ENCODE measurements at places on chromosomes 7 and 10.

DNA sequence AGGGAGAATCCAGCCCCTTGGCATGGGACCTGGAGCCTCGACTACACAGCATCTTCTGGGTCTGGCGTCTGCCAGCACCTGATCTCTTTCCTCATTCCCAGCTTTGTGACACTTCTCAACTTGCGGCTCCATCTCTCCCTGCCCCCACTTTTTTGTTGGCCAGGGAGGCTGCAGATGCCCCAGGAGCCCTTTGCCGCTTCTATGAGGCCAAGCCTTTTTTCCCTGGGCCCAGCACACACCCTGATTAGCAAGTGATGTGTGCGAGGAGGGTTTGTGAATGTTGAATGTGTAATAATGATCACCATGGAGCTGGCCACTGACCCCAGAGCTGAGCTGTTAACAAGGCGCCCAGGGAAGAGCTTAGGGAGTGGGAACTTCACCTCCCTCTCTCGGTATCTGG, 4.4 kb downstream of the EVX1 start:
- no peak for DNase-seq

GRCh38 chr10:6232846-6233724, 30.4 kb downstream of the PFKFB3 start:
- no peak for DNase-seq

- DNase-seq = no peak
Observed at GRCh38 chr10:126930131-126930882, 25.1 kb downstream of the DOCK1 start.

DNA sequence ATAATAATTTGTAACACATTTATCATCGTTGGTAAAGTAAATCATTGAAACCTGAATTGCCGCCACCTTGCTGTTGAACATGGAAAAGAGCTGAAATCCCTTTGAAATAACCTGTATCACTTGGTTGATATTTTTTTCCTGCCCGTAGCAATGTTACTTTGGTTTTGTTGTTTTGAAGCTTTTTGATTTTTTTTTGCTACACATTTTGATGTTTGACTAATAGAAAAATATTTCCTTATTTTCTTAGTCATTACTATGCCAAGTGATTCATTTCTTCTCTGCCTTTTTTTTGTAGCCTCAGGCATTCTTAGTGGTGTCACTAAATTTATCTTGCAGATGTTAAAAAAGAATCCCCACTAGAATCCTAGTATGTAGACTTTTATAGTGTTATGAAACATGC, 235.1 kb upstream of the MEOX2 start:
- DNase-seq = no peak

DNA sequence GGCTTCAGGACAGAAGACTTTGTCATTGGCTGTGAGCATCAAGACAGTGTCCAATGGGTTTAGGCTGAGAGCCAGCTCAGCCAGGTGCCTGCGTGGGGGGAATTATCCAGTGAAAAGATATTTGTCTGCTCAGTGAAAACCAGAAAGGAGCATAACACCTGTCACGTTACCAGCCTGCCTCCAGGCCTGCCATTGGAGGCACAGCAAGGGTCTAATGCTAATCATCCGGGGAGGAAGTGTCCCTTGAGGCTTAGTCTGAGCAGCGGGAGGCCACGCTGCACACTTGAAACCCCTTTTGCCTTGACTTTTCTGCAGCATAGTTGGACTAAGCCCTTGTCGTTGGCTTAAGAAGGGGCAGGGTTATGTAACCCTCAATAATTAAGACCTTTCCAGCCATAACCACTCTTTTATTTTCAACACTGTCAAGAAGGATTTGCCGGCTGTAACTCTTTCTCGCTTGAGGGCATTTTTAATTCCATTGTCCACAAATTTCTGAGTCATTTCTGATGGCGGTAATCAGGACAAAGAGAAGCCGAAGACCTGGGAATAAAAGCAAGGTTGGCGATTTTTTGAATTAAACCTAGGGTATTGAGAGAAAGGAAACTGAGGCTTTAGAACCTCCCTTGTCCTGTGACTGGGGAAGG, 639.6 kb upstream of the FOXK1 start:
- DNase-seq = no peak

DNA sequence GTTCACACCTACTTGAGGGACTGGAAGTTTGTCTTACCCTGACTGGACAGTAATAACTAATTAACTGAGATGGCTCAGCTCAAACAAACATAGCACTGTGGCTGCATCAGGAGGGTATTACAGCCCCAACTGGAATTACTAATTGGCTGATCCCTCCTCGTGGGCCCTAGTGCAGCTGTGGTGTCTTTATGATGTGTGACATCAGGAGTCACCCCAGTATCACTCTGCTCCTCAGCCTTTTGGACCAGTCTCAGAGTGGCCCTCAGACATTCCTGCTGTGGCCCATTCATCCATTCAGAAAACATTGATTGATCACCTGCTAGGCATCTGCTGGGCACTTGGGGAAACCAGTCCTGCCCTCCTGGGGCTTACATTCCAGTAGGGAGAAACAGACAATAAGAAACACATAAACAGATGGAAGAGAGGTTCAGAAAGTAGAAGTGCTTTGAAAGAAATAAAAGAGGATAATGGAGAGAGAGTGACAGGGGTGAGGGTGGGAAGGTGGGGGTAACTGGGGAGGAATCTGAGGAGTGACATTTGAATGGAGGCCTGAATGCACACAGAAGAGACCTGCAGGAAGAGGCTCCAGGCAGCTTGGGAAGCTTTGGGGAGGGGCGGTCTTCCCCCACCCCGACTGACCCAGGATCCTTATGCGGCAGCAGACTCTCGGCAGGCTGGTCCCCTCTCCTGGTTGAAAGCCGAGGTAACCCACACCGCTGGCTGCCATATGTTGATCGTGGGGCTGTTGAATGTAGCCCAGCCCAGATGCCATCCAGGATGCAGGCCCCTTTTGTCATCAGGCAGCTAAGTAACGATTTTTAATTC, 113.1 kb downstream of the C10orf105 start:
- DNase-seq = no peak

DNA sequence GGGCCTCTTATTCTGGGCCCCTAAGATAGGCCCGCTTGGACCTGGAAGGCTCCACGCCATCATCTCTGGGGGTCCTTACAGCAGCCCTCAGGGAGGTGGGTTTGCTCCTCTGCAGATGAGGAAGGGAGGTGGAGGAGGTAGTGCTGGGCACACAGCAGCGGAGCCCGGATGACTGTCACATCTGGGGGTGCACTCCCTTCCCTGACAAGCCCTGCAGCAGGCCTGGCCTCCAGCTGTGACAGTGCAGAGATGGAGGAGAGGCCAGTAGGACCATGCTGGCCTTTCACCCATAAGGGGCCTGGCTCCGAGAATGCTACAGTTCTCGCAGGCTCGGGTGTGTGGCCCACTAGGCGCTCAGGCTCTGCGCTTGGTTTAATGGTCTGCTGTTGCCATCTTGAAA, 9.2 kb downstream of the GDF2 start:
- no peak for DNase-seq
